Stimulated activated CD4-positive, alpha-beta T cell treated with anti-CD3 and anti-CD28 coated beads, Interleukin-12 subunit alpha, Interleukin-12 subunit beta, amount 100 ng/mL, for 48 hours (primary cell): ENCODE measurements at places on chromosomes 5 and 9.

- no peak for DNase-seq
These were observed 3.4 kb downstream of the ASS1 start for GRCh38 chr9:130448035-130448624.

- DNase-seq, result no peak
These were observed 11.6 kb downstream of the UBLCP1 start for GRCh38 chr5:159274676-159275075.

DNA sequence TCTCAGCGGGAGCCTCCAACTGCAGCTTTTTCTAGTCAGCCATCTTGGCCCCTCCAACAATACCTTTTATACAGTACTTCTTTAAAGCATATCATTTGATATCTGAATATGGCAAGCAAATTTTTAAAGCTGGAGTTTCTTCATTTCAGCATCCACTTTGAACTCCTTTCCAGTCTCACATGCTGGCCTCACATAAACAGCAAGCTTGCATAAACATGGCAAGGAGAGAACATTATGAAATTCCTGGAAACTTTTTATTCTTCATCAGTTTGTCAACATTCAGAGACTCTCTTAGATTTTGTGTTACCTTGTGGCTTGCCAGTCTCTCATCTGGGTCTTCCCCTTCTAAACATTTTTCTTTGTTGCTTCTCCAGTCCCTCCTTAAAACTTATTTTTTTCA, 745.3 kb downstream of the NR2F1-AS1 start:
- DNase-seq, result no peak

GRCh38 chr5:110257971-110258370, 468.5 kb downstream of the TMEM232 start:
- no peak for DNase-seq

GRCh38 chr9:77896938-77897667, 134.5 kb downstream of the GNAQ start:
- no peak for DNase-seq

- DNase-seq, result no peak
These were observed 11.2 kb upstream of the SEMA4D start for GRCh38 chr9:89508951-89509615.

DNA sequence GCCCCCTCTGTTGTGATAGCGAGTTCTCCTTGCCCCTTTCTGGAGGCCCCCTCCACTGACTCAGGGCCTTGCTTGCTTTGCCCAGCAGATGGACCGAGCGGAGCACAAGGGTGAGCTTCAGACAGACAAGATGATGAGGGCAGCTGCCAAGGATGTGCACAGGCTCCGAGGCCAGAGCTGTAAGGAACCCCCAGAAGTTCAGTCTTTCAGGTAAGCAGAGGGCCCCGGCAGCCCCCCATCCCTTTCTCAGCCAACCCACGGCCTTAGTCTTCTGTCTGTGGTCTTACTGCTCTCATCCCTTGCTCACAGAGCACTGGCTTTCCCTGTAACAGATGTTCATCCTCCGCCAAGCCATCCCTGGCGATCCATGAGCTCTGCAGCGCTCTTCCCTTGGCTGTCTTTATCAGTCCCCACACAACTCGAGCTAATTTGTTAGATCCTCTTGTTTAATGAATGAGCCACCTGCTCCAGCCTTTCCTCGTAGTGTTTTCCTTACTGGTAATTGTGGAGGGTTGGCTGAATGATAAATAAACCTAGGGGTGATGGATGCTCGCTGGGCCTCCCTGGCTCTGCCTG, 18.4 kb upstream of the RARS1 start:
- no peak for DNase-seq

GRCh38 chr5:173452119-173452905, 124.1 kb upstream of the STC2 start:
- no peak for DNase-seq

DNA sequence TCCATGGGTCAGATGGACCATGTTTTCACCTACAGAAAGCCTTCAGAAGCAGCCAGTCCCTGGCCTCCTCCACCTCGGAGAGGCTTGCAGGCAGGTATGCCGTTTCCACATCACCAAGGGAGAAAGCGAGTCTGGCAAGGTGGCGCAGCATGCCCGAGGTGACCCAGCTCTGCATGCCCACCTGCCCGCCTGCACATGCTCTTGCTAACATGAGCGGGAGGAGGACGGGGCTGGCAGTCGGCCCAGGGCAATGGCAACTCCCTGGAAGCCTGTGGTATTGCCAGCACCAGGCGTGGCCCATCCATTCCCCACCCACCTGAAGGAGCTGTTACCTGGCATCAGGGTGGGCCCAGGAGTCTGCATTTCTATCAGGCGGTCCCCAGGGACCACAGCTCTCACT, 3.3 kb upstream of the NINJ1 start:
- no peak for DNase-seq

- no peak for DNase-seq
These were observed 5.1 kb upstream of the TESK1 start for GRCh38 chr9:35599763-35600604.

DNA sequence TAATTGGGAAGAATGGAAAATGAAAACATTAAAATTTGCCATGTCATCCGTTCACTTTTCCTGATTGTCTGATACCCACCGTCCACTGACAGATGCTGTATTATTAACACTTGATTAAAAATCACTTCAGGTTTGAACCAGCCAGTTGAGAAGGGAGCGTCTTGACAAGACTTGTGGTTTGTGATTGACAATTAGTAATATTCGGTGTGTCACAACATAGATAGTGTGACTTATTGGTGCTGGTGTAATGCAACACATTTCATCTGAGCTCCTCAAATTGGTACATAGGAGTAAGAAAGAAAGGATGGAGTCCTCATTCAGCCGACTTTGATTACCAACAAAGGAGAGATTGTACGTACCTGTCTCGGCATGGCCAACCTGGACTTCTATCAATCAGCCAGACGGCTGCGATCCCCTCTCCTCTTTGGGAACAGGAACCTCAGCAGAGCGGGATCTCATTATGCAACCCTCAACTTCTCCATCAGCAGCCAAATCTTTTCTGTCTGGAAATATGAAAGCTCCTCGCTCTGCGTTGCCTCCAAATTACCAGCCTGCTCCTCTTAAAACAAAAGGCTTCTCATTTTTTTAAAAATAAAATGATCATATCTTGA, 211.7 kb upstream of the MVB12B start:
- no peak for DNase-seq

DNA sequence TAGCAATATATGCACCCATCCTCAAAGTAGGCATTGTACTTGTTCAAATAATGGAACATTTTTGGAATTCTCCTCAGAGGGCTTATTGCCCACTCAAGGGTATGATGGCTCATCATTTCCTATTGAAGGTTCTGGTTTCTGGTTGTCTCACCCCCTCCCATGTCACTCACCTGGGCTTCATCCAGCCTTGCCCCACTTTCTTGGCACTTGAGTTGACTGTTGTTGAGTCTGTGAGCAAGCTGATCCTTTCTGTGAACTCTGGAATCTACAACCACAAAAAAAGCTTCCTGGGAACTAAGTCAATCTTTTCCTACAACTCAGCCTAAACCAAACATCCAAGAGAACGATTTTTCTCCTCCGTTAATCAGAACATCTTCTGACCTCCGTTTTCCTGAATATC, 73.9 kb upstream of the ANKH start:
- no peak for DNase-seq

DNA sequence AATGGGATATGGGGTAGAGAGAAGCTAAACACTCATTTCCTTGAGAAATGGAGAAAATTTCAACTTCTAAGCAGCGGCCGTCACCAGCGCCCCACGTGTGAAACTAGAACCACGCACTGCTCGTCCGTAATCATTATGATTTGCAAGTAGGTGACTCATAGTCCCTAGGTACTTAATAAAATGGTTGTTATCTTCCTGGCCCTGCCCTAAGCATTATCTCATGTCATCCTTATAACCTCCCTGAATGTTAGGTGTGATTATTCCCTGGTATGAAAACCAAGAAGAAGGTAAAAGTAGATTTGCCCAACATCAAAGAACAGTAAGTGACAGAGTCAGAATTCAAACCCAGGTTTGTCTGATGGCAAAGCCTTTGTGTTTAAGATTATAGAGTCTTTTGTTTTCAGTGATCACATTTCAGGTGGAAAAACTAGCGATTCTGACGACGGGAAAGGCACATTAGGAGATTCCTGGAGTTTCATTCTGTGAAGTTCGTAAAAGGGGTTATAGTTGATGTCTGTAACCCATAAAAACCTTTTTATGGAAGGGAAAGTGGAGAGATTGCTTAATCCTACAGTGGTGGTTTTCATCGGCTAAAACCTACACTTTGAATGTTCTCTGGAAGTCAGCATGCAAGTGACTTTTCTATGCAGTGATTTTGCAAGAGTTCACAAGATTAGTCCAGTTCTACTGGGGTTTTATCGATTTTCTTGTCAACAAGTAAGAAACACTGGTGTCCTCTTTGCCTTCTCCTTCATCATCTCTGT, 202.9 kb upstream of the WWC1 start:
- no peak for DNase-seq

DNA sequence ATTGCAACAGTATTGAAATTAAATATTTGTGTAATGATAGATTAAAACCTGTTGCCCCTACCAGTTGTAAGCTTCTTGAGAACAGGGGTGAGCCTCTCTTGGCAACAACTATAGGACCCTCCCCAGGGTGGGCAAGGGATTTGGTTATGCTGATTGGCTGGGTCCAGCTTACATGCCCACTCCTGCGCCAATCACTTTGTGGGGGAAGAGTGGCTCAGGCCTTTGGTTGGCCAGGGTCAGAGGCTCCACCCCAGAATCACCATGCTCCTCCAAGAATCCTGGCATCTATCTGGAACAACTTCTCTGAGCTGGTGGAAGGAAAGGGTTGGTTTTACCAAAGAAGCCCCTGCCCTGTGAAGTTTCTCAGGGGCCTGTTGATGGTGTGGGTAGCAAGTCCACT, 8.6 kb upstream of the PITX1 start:
- no peak for DNase-seq

DNA sequence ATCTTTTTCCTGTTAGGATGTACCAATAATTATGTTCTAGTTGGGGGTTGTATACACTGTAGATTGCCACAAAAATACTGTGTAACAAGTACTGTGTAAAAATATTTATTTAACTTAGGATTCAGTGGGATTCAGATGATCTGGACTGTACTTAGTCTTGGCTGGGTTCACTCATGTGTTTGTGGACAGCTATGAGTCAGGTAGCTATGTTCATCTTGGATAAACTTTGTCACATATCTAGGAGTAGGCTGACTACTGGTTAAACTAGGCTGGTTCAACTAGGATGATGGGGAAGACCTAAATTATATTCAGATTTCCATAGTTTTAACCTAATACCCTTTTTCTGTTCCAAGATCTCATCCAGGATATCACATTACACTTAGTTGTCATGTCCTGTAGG, 32.1 kb upstream of the TNFSF15 start:
- DNase-seq, result no peak

- no peak for DNase-seq
These were observed 3.1 kb upstream of the HRH2 start for GRCh38 chr5:175654807-175655206.
